ENCODE measurements at places on chromosomes 11 and 22.

GRCh38 chr11:86070142-86071056, 1.5 kb upstream of the PICALM start:
- DNase-seq = no peak

GRCh38 chr11:128587415-128587814, at the start of gene ETS1:
ETS1 (minus strand) TSS chr11:128587558; CDS start chr11:128573130, 14,428 bp downstream.
- no peak for DNase-seq

- no peak for DNase-seq
Observed at GRCh38 chr11:133403900-133404299, 128.4 kb downstream of the OPCML start.

DNA sequence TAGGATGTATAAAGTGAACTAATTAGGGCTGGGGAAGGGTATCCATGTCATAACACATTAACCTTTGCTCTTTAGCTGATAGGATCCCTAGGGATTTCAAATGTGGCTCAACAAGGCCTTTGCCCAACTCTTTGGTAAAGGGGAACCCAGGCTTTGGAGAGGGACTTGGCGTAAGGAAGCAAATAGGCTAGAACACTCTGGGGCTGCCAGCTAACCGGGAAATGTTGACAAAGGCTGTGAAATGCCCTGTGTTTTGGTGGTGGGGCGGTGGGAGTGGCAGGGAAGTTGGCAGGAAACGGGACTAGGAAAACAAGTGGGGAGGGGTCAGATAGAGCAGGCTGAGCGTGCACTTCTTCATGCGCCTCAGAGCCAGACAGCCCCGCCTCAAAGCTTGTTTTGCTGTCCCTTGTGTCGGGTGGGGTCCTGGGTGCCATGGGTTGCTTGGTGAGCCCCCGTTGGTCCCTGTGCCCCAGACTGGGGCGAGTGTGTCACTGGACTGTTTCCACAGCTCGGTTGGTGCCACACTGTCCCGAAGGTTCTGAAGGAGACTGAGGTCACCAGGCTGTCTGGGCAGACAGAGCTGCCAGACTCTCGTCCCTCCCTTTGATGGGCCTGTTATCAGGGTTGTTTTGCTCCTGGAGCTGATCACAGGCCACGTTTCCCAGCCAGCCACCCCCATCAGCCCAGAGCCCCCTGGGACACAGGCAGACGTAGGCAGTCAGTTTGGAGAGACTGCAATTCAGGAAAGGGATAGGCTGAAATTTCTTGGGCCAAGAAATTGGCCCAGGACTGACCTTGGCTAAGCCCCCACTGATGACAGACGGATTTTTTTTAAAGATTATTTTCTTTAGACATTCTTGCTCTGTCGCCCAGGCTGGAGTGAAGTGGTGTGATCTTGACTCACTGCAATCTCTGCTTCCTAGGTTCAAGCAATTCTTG, 19.6 kb downstream of the KCTD21 start:
- no peak for DNase-seq

- DNase-seq = no peak
Observed at GRCh38 chr22:30627471-30627870, 8.1 kb upstream of the SLC35E4 start.

DNA sequence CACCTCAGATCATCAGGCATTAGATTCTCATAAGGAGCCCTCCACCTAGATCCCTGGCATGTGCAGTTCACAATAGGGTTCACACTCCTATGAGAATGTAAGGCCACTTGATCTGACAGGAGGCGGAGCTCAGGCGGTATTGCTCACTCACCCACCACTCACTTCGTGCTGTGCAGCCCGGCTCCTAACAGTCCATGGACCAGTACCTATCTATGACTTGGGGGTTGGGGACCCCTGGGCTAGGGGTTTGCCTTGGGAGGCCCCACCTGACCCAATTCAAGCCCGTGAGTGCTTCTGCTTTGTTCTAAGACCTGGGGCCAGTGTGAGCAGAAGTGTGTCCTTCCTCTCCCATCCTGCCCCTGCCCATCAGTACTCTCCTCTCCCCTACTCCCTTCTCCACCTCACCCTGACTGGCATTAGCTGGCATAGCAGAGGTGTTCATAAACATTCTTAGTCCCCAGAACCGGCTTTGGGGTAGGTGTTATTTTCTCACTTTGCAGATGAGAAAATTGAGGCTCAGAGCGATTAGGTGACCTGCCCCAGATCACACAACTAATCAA, 2.2 kb downstream of the APOC3 start:
- no peak for DNase-seq

DNA sequence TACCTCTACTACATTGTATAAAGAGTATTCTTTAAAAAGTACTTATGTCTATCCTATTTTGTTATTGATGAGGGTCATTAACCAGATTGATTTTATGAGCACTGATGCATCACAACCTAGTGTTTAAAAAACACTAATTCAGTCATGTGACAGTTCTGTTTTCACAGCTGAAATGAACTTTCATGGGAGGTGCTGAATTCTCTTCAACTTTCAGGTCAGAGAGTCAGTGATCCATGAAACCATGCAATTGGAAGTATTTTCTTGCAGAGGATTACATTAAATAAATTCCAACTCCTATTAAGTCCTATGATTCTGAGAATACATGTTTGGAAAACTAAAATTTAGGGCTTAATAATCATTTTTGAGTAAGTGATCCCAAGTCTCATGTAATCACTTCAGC, 889.4 kb downstream of the KCNA4 start:
- DNase-seq = no peak

GRCh38 chr11:112085822-112086421, 634 bp downstream of the TIMM8B start:
- no peak for DNase-seq

All from DMS153 (cell line).